Left colon (tissue), 2 donors: ENCODE measurements at places on chromosomes 1 and 21.
A peak's percentile ranks its signal among the peaks of the same experiment; 100 is the strongest.

DNA sequence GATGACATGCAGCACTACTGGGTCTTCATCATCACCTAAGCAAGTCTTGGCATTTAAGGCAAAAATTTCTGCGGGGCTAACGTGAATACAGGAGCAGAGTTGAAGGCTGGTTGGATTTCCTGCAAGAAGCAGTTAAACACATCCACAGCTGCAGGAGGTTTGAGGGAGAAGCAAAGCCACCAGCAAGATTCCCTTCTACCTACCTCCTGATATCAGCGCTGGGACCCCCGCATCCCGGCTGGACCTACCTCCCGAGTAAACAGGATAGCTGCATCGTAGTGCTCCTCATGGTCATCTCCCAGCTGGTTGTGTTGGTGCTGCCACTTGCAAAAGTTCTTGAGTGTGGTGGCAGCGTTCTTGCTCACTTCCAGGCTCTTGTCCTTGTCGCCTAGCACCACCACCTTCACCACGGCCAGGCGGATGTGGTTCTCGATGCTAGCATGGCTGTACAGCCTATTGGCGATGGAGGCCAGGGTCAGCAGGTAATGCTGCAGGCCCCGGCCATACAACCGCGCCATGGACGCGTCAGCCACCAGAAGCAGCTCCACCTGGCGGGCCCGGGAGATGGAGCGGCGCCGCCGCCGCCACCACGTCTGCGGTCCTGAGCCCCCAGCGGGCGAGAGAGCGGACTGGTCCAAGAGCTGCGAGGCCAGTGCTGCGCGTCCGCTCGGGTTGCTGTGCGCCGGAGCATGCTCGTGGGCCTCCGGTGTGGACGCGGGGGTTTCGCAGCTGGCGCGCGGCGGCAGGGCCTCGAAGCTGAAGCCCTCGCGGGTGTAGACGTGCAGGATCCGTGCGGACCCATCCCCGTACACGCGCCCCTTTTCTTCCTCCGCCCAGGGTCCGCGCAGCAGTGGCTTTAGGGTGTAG lies 1.6 kb downstream of the ADAMTS5 start:
- DNase-seq = peak; percentile 16

DNA sequence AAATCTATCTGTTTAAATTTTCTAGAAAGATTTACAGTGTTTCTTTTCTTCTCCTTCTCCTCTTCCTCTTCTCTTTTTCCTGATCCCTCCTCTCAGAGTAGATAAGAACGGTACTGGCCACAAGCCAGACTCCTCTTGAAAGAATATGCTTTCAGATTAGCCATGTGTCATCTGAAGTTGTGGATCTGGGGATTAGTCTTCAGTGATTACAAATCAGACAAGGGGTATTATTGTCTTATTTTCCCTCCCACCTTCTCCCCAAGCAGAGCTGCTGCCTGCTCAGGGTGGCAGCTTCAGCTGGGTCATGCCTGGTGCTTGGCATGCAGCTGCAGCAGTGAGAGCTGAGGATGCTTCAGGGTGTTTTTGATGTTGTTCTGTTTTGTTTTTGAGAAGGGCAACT lies 42.7 kb downstream of the SGIP1 start:
- DNase-seq = no peak

- no peak for DNase-seq
Measured at GRCh38 chr1:205962821-205963221, 19.6 kb upstream of the SLC26A9 start.

DNA sequence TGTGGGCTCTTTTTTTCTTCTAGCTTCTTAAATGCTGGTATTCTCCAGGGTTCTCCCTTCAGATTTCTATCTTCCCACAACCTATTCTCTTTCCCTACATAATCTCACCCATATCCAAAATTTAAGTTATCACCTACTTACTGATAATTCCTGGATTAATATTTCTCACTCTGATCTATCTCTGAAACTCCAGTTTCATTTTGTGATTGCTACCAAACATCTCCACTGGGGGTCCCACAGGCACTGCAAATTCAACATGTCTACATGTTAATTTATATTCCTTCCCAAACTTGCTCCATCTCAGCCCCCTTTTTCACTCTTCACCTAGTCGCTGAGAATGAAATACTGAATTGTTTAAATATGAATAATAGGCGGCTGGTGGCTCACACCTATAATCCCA lies 9.9 kb upstream of the C1orf141 start:
- DNase-seq = no peak

- no peak for DNase-seq
Measured at GRCh38 chr1:221437926-221438325, 304.0 kb downstream of the DUSP10 start.
